ENCODE measurements at places on chromosomes 7 and 10. TPM values are rescaled to one million over a fixed set of nuclear protein-coding genes. Genes with fewer than 3 reads are reported as not detected.

Gene ST8SIA6
- total RNA-seq = 13.9 TPM

GRCh38 chr10:102775935-102776669 is 32.4 kb downstream of the WBP1L start:
- peak; percentile 80 for DNase-seq

GRCh38 chr10:61000769-61001730 is 57.1 kb upstream of the RHOBTB1 start:
- peak; percentile 65 for DNase-seq

Gene TFPI2
- total RNA-seq = 7.1 TPM

Gene BZW2
- total RNA-seq = 28.0 TPM

DNA sequence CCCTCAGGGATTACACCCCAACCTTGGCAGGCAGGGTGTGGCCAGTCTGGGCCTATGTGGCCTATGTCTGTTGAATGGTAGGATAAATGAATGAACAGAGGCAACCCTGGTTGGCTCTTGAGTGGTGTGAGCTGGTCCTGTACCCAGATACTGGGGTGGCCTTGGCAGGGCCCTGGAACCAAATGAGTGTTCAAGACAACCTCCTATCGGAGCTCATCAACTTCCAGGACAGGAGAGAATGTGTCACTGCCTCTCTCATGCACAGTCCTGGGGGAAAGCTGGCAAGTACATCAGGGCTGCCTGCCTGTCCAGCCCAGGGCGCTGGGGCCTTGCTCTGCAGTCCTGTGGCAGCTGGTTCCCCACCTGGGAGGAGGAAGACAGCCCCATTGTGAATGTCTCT is 271.6 kb downstream of the CALN1 start:
- no peak for DNase-seq

Gene SLC25A28
- 47.4 TPM for total RNA-seq

DNA sequence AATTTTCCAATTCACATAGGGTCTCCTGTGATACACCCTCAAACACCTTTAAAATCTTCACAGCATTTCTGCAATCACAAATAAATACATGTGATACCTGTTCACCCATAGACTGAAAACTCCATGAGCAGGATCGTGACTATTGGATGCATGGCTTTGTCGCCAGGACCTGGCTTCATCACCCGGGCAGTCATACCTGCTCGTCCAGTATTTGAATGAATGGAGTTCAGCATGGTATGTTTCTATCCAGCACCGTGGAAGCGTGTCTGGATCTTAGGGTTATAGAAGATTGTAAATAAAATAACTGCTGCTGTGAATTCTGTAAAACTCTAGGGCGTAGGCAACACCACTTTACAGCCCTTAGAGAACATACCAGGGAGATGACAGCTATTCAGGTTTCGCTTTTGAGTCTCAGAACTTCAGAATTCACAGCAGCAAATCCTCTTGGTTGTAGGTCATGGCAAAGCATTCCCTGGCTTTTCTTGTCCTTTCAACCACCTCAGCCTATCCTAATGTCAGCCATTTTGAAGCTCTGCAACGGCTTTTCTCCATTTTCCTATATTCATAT is 47.4 kb upstream of the USP6NL start:
- no peak for DNase-seq

GRCh38 chr7:107961405-107961804 is 41.6 kb downstream of the LAMB1 start:
- DNase-seq = no peak

DNA sequence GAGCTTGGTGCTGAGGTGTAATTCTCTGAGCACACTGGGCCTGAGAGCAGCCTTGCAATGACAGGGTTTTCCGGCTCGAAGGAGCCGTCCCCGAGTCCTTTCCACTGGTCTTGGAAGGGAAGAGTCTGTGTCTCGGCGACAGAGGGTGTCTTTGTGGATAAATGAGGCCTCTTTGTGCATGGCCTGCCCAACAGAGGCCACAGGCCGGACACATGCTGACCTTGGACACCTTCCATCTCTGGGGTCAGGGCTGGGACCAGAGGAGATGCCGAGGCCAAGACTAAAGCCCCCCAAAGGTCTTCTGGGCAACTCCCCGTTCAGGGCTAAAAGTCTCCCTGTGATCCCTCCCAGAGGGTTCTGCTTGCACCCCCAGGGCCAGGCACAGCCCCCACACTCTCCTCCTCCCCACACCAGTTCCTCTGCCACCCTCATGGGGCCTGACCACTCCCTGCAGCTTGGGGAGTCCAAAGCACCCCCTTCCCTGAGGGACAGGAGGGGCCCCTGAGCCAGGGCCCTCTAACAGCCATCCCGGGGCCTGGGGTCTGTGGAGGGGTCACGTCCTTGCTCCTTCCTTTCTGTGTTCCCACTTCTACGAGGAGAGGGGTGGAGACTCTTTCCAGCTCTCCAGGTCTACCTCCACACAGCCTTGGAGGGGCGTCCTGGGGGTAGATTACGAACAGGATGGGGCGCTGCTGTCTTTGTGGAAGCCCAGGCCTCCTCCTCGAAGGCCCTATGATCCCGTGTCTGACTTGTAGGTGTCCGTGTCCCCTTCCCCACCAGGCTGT is 130.6 kb upstream of the FAM20C start:
- DNase-seq = peak; percentile 31

Gene ANKRD22
- total RNA-seq = 2.3 TPM

DNA sequence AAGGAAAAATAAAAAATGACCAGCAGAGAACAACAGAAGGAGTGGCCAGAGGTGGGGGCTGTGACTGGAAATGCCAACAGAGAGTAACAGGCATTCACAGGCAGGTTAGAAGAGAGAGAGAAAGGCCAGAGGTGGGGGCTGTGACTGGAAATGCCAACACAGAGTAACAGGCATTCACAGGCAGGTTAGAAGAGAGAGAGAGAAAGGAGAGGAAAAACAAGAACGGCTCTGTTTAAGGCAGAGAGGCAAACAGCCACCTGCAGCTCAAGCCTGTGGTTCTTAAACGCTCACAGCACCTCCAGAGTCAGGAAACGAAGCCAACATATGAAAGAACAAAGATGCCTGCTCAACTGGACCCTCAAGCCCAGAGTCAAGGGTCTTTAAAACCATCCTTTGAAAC is 39.5 kb upstream of the DGKI start:
- DNase-seq = no peak

- no peak for DNase-seq
Measured at GRCh38 chr7:7202375-7202720, 20.0 kb downstream of the C1GALT1 start.

DNA sequence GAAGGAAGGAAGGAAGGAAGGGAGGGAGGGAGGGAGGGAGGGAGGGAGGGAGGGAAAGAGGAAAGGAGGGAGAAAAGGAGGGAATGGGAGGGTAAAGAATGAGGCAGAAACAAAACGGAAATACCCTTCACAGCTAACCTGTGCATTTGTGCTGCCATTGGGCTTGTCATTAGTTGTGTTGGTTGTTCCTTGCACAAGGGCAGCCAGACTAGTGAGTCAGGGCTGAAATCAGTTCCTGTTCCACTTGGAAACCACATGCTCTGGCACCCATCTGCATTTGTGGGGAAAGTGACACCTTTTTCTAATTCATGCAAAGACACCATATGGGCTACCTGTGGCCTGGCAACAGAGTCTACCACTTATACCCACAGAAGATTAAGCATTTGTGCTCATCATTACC is 1004.0 kb upstream of the C7orf33 start:
- DNase-seq = no peak

DNA sequence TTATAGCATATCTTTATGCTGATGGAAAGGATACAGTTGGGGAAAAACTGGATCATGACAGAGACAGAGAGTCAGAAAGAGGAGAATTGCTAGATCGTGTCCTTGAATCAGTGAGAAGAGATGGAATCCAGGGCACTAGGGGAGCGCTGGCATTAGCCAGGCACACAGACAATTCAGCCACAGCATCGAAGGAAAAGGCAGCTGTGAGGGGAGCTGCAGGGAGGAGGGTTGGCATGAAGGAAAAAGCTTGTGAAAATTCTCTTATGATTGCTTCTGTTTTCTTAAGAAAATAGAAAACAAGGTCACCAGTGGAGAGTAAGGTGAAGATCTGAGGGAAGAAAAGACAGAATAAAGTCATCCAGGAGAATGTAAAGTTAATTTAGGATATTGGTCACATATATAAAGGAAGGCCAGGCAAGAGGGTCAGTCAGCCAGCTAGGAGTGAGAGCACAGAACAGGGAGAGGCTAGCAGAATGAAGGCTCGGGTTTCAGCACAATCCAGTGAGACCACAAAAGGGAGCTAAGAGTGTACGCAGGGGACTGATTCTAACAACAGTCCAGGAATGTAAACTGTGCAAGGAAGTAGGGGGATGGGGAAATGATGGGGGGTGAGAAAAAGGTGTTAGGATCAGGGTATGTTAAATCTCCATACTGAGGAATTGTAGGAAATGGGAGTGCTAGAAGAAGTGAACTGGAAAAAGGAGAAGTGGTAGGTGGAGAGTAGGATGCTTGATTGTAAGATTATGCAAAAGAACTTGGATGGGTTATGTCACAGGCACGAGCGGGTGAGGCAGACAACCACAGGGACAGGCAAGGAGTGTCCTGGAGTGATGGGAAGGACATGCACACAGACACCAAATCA is 112.0 kb downstream of the RNF32 start:
- DNase-seq = no peak

- no peak for DNase-seq
Measured at GRCh38 chr10:22685926-22686325, 28.5 kb downstream of the PIP4K2A start.

GRCh38 chr10:61140765-61141392 is 196.9 kb upstream of the RHOBTB1 start:
- DNase-seq = no peak

GRCh38 chr10:10432296-10433035 is 585.2 kb upstream of the CELF2 start:
- no peak for DNase-seq

DNA sequence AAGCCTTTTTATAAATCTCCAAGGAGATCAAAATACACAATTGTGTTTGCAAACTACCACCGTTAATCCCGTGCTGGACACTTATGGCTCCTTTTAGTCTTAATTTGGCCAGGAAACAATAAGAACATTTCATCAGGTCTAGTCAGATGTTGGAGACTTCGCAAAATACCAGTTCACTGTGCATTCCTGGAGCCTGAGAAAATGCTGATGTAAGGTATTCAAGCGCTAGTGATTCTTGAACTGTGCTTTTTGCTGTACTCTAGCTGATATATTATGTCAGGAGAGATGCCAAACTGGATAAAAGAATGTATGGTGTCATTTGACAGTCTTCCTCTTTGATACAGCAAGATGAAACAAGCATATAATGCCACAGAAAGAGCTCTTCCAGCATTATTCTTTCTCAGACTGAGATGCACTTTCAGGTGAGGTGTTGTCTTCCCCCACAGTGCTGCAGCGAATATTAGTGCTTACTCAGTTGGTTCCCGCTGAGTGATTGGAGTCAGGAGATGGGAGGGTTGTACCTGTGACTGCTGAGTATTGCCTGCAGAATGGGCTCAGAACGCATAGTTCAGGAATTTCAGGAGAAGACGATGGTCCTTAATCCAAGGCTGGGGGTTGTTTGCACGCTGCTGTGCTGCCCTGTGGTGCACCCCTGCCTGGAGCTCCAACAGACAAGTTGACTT is 59.2 kb downstream of the OGDH start:
- DNase-seq = no peak

Gene FGFBP3
- 0.81 TPM for total RNA-seq

GRCh38 chr10:15035385-15036301 is 8.1 kb upstream of the OLAH start:
- DNase-seq = peak; percentile 68

DNA sequence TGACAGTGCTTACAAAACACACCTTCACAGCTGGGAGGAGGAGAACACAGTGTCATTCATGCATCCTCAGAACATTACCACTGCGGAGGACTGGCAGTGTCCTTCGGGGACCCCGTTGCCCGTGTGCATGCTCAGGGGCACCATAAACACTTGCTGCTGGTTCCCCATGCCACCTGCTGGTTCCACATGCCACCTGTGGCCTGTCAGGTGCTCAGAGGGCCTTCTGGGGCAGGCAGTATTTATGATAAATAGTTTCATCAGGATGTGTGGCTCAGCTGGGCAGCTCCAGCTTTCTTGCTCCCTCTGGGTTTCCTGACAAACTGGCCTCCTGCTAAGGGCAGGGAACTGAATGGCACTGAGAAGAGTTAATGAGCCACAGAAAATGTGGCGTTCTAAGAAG is 32.1 kb downstream of the CELF2 start:
- DNase-seq = no peak

DNA sequence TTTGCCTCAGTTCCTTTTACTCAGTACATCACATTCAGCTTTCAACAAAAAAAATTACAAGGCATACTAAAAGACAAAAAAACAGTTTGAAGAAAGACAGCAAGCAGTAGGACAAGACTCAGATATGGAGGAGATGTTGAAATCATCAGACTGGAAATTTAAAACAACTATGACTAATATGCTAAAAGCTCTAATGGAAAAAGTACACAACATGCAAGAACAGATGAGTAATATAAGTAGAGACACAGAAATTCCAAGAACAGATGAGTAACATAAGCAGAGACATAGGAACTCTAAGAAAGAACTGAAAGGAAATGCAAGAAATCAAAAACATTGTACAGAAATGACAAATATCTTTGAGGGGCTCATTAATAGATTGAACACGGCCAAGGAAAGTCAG is 402.6 kb downstream of the NEBL start:
- no peak for DNase-seq

DNA sequence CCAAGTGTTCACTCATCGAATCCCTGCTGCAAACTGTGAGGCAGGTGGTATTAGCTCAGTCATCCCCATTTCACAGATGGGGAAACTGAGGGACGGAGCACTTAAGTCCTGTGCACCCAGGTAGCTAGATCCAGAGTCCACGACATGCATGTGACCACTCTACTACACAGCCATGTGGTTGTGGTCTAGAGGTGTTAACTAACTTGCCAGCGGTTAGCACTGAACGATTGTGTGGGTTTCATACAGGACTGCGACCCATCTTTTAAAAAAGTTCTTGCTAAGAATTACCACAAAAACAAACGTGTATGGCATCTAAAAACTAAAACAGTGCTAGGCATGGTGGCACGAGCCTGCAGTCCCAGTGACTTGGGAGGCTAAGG is 16.1 kb upstream of the ABCC2 start:
- no peak for DNase-seq

Gene SEPTIN7
- total RNA-seq = 202 TPM

Gene CHAT
- total RNA-seq = not detected

- no peak for DNase-seq
Measured at GRCh38 chr7:155286686-155287085, 11.0 kb upstream of the INSIG1 start.

DNA sequence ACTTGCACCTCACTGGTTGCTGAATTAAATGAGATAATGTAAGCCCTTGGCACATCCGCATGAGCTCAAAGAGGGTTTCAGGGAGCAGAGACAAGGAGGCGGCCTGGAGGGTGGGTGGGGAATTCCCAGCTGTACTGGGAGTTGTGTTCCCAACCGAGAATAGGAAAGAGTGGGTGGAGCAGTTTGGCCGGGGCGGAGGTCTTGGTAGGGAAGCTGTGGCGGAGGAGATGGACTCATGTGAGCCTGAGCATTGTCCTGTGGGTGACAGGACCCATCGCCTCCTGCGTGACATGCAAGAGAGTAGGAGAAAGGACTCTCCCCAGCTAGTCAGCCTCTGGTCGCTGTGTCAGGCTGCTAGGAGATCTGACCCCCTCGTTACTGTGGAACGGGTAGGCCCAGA is 41.0 kb upstream of the SAMD8 start:
- DNase-seq = no peak

Gene FFAR4
- total RNA-seq = 4.9 TPM
